ENCODE measurements at places on chromosomes 3 and 15.

DNA sequence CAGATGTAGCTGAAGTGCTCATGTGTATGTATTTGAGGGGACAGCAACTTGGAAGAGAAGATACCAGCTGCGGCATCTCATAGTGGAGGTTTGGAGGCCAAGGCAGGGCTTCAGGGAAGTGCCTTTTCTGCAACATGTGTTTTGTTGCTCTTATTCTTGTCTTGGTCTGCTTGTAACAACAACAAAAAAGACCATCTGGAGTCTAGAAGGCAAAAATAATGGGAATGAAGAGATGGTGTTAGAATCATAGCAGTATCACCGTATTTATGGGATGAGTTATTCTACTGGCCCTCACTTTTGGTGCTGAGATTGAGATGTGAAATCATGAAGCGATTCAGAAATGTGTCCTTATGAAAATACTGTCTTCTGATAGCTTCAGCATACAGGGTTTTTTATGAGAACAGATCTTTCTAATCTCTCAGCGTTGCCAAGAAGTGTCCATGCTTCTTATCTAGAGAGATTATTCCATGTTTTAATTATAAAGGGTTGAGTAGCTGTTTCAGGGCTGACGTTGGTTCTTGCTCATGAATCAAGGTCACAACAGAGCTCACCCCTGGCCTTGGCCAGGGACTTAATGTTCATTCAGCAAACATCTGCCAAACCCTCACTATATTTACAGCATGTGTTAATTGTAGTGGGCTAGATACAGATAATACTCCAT is 58.0 kb downstream of the ITPR1 start:
- DNase-seq = no peak

GRCh38 chr15:70521576-70522322 is 241.6 kb downstream of the UACA start:
- DNase-seq = no peak

DNA sequence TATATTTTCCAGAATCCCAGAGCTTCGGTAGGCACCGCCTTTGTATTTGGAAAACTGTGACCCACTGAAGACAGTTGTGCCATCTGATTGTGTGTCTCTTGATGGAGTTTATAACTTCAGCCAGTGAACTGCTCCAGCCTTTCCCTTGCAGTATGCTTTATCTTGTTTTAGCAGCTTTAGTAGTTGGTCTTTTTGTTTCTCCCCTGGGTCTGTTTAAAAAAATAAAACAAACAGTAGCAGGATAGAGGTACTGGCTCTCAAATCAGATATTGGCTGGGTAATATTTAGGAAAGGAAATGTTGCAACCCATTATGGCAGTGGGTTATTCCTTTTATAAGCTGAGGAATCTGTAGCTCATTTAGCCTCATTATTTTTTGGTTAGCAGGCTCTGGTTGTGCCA is 151.5 kb upstream of the BFSP2 start:
- no peak for DNase-seq

- no peak for DNase-seq
These were observed 9.2 kb downstream of the ILDR1 start for GRCh38 chr3:122012821-122013220.

GRCh38 chr15:42226648-42227047 is 18.5 kb upstream of the VPS39 start:
- no peak for DNase-seq

DNA sequence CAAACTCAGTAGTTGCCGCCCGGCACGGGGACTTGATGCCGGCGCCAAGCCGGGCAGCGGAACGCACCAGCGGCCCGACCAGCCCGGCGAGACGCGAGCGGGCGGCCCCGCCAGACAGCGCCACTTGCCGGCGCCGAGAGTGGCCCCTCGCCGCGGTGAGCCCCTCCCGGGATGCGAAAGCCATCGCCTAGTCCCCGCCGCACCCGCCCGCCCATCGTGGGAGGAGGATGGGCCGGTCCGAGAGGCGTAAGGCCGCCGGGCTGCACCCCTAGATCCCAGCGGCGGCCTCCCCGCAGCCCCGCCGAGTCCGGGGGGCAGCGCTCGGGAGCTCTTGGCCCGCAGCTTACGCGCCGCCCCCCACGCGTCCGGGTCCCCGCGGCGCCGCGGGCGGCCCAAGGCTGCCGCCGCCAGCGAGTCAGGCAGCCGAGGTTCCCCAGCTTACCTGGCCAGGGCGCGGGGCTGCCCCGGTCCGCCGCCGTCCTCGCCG is 609 bp downstream of the GOLGA8A start:
- peak; percentile 8 for DNase-seq

GRCh38 chr3:194475138-194475932 is 11.5 kb downstream of the ATP13A3 start:
- no peak for DNase-seq

DNA sequence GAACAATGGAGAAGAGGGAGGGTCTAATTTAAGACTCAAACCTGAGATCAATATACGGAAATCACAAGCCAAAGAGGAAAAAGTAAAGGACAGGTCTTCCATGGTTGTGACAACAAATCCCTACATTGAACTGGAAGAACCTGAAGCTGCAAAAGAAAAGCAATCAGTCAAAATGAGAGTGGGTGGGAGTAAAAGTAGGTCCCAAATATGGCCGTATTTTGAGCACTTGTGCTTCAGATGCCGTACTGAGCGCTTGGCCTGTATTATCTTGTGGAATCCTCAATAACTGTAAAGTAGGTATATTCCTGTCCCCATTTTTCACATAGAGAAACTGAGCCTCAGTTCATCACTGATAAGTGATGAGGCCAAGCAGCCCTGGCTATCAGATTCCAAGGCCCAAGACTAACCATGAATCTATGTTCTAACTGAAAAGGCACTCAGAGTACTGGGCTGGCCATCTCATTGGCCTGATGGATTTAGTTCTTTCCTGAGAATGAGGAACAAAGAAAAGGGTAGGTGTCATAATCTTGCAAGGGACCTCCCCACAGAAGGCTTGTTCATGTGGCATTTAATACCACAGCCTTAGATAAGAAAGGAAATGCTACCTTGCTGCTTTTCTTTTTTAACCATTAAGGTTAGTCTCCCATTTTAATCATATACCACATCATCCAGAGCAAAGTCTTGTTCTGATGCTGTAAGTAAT is 52.5 kb downstream of the LRRN1 start:
- no peak for DNase-seq

- DNase-seq = no peak
These were observed 68.7 kb downstream of the CHRD start for GRCh38 chr3:184448321-184449160.

DNA sequence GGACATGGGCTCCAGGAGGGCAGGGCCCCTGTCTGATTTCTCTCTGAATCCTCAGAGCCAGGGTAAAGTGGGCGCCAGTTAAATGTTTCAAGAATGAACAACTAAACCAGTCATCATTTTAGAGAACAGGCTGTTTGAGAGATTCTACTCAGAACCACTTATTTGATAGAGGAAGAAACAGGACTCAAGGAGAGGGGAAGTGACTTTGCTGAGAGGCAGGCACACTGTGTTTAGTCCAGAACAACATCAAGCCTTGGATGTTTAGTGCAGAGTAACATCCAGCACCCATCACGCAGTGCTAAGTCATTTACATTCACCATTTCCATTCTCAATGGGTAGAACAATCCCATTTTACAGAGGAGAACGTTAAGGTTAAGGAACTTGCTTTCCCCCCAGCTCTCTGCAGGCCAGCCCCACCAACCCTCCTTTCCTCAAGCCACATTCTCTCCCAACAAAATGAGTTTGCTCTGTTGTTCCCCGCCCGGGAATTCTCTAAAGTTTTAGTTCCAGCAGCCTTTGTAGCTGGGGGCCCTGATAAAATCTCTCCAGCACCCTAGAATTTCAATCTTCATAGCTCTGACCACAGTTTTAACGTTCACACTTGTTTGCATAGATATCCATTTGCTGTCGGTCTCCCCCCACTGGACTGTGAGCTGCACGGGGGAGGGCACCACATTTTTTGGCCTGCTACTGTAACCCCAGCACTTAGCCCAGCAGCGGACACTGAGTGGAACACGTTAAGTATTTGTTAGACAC is 962 bp downstream of the NMNAT3 start:
- DNase-seq = no peak

GRCh38 chr15:62147551-62147950 is 17.5 kb downstream of the C2CD4B start:
- no peak for DNase-seq

- DNase-seq = peak; percentile 34
These were observed 10.0 kb upstream of the MBNL1 start for GRCh38 chr3:152258448-152259393.

Data from stimulated activated CD8-positive, alpha-beta memory T cell treated with anti-CD3 and anti-CD28 coated beads, Interleukin-4, amount 100 ng/mL, for 1 hour (primary cell).